ENCODE measurements at places on chromosomes 6 and 20. TPM values are rescaled to one million over a fixed set of nuclear protein-coding genes. Genes with fewer than 3 reads are reported as not detected.

DNA sequence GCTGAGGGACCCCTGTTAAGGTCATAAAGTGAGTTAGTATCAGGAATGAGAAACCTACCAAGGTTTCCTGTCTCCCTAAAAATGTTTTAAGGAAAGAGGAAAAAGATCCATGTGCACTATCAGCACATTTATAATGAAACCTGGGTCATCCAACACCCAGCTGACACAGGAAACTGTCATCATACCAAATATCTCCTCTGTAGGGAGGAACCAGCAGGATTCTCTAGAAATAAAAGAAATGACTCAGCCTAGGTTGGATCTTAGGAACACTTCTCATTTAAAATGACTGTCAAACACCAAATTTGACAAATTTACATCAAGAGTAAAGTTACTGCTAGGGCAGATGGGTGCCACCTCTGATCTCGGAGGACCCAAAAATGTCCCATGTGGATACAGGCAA is 21.7 kb downstream of the GFOD1 start:
- DNase-seq: peak; percentile 5
- no peak overlapping the region for H3K27ac ChIP-seq
- H3K4me3 ChIP-seq: no peak overlapping the region
- H3K36me3 ChIP-seq: peaks cover 8% of the 10 kb centered on the region
- H3K4me1 ChIP-seq: peaks cover 36% of the 10 kb centered on the region

DNA sequence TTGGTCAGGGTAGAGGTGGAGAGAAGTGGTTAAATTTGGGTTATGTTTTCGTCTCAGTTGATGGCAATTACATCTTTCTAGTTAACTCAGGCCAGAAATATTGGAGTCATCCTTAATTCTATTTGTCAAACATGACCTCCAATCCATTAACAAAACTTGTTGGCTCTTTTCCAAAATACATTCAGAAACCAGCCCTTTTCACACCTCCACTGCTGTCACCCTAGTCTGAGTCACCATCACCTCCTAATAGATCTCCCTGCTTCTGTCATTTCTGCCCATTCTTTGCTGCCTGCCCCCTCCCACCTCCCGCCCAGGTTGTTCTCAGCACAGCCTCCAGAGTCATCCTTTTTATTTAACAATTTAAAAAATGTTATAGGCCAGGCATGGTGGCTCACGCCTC is 3.0 kb upstream of the ABCF1 start:
- H3K4me3 ChIP-seq: no peak overlapping the region
- H3K27ac ChIP-seq: no peak overlapping the region
- peaks cover 43% of the 10 kb centered on the region for H3K4me1 ChIP-seq
- H3K27me3 ChIP-seq: peaks cover 4% of the 10 kb centered on the region

DNA sequence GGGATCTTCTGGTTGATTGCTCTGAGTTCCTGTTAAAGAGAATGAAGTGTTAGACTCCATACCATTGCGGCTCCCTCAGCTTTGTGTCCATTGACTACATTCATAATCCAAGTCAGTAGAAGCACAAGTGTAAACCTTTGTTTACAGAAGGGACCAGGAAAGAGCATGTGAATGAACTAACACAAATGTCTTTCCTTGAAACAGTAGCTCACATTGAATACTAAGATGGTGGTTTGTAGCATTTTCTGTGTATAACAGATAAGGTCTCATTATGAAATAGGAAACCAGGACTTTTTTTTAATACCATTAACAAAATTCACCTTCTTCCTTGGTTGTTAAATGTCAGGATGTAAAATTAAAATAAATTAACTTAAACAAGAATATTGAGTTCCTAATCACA is 8.4 kb downstream of the STXBP5 start:
- no peak overlapping the region for H3K27ac ChIP-seq
- no peak for DNase-seq
- H3K4me1 ChIP-seq: peaks cover 52% of the 10 kb centered on the region
- H3K36me3 ChIP-seq: peaks cover 28% of the 10 kb centered on the region

DNA sequence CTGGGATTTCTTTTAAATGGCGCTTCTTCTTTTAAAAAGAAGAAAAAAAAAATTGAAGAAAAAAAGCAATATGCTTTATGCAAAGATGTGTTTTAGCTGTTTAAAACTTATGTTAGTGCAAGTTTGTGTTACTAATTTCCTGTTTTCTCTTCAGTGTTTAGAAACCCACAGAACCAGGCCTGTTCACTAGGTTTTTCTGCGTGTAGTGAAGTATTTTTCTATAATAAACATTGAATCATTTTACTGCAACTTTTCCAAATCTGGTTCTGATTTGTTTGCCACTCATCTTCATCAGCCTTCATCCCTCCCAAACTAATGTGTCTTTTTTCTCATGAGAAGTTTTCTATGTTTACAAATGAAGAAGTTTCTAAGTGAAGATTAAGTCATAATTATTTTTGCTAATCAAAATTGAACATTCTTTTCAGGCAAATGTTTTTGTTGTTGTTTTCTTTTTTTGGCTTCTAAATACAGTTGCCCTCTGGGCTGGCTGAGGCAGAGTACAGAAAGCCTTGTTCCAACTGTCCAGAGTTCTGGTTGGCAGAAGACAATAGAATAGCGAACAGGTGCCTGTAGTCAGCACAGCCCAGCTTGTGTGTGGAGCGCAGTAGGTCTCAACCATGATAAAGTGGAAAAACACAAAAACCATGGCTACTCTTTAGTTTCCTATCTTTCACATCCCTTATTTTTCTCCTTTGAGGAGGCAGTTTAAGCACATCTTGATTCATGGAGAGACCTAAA is 14.5 kb downstream of the ZNF76 start:
- peaks cover 5% of the 10 kb centered on the region for H3K36me3 ChIP-seq
- peaks cover 3% of the 10 kb centered on the region for H3K27me3 ChIP-seq
- H3K27ac ChIP-seq: no peak overlapping the region
- H3K4me1 ChIP-seq: peaks cover 20% of the 10 kb centered on the region

DNA sequence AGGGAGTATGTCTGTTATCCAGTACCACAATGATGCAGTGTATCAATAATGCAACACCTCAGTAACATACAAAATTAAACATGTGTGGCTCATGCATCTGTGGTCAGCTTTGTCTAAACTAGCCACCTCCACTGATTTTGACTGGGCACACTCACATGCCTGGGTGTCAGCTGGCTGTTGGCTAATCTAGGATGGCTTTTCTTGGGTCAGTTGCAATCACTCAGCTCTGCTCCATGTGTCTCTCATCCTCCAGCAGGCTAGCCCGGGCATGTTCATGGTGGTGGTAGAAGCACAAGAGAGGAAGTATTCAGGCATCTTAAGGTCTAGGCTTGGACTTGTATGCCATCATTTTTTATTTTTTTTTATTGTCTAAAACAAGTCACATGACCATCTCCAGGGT is 59.3 kb upstream of the JAG1 start:
- H3K27ac ChIP-seq: no peak overlapping the region
- no peak for DNase-seq
- H3K4me3 ChIP-seq: no peak overlapping the region
- peaks cover 5% of the 10 kb centered on the region for H3K4me1 ChIP-seq
- H3K36me3 ChIP-seq: no peaks in the 10 kb centered on the region

DNA sequence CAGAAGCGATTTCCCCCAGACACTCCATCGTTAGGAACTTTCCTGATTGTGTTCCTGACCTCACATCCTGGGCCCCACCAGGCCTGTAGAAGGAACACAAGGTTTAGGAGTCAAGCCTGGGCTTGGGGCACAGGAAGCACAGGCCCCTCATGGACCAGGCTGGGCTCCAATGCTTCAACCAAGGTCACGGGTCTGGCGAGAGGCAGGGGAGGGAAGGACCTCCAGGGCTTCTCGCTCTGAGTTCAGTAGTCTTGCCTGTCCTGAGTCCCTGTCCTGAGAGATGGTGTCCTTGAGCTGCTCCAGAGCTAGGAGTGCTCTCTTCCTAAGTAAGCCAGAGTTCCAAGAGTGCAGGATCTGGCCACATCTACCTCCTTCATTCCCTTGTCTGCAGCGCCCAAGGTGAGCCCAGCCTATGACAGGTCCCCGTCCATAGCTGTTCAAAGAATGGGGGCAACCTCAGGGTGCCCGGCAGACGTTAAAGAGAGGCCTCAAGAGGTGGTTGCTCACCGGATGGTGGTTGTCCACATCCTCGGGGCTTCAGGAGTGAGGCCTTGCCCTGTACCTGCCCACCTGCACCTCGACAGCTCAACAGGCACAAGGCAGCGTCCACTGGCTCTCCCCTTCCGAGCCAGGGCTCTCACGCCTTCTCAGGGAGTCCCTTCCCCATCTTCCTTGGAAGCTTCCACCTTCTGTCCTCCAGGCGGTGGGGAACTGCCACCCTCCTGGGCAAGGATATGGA is 1.6 kb upstream of the TUBB1 start:
- peaks cover 49% of the 10 kb centered on the region for H3K4me1 ChIP-seq
- no peak overlapping the region for H3K27ac ChIP-seq
- DNase-seq: no peak
- no peaks in the 10 kb centered on the region for H3K27me3 ChIP-seq

- H3K27me3 ChIP-seq: no peaks in the 10 kb centered on the region
- H3K27ac ChIP-seq: peak overlapping the region; percentile 75
- no peaks in the 10 kb centered on the region for H3K36me3 ChIP-seq
- DNase-seq: peak; percentile 48
- H3K4me1 ChIP-seq: peaks cover 16% of the 10 kb centered on the region
- peak overlapping the region; percentile 63 for H3K4me3 ChIP-seq
Observed at GRCh38 chr6:110681543-110682459, 133.5 kb downstream of the CDK19 start.

DNA sequence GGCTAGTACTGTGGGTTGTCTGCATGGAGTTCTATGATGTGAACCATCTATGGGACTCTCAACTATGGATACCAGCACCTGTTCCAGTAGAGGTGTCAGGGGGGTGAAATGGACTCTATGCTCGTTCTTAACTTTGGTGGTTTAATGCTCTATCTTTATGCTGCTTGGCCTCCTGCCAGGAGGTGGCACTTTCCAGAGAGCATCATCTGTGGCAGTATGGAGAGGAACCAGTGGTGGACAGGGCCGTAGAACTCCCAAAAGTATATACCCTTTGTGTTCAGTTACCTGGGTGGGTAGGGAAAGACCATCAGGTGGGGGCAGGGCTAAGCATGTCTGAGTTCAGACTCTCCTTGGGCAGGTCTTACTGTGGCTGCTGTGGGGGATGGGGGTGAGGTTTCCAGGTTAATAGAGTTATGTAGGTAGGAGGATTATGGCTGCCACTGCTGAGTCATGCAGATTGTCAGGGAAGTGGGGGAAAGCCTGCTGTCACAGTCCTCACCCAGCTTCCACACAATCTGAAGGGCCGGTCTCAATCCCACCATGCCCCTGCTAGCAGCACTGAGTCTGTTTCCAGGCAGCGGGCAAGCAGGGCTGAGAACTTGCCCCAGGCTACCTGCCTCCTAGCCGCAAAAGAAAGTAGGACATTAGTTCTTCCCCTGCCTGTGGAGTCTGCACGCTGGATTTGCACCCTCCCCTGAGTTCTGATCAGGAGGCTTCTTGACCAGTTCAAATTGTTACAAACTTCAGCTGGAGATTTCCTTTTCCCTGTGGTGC is 284.0 kb downstream of the KCNQ5 start:
- H3K36me3 ChIP-seq: peaks cover 9% of the 10 kb centered on the region
- DNase-seq: no peak
- no peak overlapping the region for H3K4me3 ChIP-seq
- H3K4me1 ChIP-seq: peaks cover 30% of the 10 kb centered on the region

DNA sequence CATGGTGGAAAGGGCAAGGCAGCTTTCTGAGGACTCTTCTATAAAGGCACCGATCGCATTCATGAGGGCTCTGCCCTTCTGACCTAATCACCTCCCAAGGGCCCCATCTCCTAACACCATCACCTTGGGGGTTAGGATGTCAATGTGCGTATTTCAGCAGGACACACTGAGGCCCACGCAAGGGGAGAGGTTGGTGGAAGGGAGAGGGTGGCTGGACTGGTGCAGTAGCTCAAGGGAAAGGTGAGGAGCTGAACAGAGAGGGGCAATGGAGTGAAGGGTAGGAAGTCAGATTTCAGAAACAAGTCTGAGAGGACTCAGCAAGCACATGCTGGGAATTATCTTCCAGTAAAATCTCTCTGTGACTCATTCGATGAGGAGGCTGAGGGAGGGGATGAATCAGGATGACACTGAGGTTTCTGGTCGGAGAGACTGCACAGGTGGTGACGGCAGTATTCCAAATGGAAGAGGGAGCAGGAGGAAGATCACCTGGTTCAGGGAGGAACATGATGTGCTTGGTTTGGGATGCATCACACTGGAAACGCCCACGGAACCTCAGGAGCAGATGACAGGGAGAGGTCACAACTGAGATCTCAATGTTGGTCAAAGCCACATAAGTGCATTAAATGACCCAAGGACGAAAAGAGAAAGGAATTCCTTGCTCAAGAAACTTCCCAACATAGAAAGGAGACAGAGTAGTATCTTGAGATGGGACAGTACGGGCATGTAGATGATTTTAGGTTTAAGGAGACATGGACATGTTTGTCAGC is 67.1 kb downstream of the TFAP2A start:
- H3K27ac ChIP-seq: peak overlapping the region; percentile 60
- peaks cover 15% of the 10 kb centered on the region for H3K4me1 ChIP-seq
- DNase-seq: peak; percentile 88
- H3K27me3 ChIP-seq: no peaks in the 10 kb centered on the region
- no peaks in the 10 kb centered on the region for H3K36me3 ChIP-seq

DNA sequence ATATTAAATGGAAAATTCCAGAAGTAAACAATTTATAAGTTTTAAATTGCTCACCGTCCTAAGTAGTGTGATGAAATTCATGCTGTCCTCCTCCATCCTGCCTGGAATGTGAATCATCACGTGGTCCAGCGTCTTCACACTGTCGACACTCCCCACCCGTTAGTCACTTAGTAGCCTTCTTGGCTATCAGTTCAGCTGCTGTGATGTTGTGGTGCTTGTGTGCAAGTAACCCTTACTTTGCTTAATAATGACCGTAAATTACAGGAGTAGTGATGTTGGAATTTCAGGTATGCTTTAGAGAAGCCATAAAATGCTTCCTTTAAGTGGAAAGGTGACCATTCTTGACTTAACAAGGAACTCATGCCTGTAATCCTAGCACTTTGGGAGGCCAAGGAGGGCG is 25.2 kb downstream of the RIOK1 start:
- no peak overlapping the region for H3K4me3 ChIP-seq
- H3K27me3 ChIP-seq: no peaks in the 10 kb centered on the region

GRCh38 chr6:106290954-106291353 is 34.6 kb downstream of the ATG5 start:
- no peaks in the 10 kb centered on the region for H3K27me3 ChIP-seq
- no peak overlapping the region for H3K4me3 ChIP-seq
- H3K27ac ChIP-seq: no peak overlapping the region
- no peak for DNase-seq
- peaks cover 33% of the 10 kb centered on the region for H3K36me3 ChIP-seq

Gene TMEM200A
- 113 TPM for total RNA-seq

All from HFFc6 (cell line).